ENCODE measurements at places on chromosomes 6 and 20.

DNA sequence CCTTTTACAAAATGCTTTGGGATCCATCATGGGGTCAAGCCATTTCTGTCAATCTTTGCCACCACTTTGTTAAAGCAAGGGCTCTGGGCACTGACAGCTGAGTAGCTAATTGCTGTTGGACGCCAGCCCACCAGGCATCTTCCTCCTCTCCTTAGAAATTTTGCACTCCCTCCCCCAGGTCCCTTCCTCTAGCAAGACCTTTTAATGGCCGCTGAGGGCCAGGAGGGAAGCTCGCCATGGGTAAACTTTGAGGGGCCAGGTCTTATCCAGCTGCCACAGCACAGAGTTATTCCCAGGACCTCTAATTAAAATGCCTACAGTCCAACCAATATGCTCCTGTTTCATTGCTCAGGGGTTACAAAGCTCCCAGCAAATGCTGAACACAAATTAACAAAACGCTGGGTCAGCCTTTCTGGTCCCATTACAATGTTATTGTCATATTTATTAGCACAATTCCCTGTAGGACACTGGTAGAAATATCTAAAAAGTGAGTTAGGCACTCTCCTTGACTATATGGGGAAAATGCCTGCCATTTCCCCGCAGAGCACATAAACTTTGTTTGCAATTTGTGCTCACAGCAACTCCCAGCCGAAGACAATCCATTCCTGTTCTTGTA is 16.8 kb downstream of the SCML4 start:
- DNase-seq = no peak

- DNase-seq = no peak
Measured at GRCh38 chr6:86192123-86192522, 549.4 kb upstream of the SYNCRIP start.

GRCh38 chr6:46690911-46691451 is 3.3 kb downstream of the TDRD6 start:
- no peak for DNase-seq

DNA sequence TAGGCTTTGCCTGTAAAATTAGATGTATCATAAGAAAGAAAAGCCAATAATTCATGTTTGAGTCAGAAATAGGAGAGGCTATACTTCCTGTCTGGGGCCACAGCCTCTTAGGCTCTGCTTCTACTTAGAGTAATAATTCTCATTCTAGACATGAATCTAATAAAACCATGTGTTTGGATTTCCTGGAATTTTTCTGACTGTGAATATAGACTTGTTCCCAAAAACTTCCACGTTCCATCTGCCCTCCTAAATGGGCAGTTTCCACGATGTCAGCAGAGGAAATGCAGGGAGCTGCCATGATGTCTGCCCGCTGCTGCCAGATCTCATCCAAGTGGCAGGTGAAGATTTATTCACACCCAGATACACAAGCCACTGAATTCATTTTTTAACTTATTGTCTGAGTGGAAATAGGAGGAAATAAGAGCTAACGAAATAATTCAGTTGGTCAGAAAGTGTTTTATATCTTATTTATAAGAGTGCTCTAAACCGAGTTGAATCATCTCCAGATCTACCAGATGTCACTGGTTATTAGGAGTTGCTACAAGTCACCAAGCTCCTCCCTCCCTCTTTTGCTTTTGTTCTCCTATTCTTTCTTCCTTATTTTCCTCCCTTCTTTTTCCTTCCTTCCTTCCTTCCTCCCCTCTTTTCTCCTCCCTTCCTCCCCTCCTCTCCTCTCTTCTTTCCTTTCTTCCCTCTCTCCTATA is 69.3 kb downstream of the ALDH8A1 start:
- no peak for DNase-seq

DNA sequence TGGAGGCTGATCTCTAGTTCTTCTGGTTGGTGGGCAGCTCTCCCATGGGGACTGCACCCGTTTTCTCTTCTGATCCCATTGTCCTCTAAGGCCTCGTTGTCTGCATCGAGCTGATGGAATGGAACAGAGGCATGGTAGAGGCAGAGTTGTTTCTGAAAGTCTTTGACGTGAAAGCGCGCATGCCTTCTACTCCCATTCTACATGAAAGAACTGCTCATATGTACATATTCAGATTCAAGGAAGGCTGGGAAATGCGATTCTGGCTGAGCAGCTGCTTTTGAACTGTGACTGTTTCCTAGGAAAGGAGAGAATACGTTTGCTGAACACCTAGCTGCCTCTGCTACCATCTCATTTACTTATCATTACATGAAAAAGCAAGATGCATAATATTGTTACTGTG is 815.2 kb downstream of the QKI start:
- no peak for DNase-seq

GRCh38 chr6:162184465-162184864 is 543.1 kb downstream of the PRKN start:
- peak; percentile 37 for DNase-seq

DNA sequence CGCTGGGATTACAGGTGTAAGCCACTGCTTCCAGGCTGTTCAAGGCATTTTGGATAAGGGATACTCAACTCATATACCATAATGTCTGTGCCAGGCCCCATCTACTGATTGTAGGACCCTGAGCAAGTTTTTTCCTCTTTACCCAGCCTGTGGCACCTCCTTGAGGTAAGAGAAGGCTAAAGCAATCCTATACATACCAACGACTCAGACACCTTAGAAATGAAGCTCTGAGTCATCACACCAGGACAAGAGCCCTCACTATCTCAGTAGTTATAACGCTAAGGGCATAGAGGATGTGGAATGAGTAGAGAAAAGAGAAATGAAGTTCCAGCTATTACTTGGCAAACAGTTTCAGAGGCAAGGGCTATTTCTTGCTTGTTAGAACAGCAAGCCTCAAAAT is 16.9 kb downstream of the NDRG3 start:
- peak; percentile 10 for DNase-seq

GRCh38 chr6:140540743-140541142 is 1166.3 kb upstream of the CITED2 start:
- DNase-seq = no peak

- DNase-seq = no peak
Measured at GRCh38 chr20:48711696-48712464, 115.9 kb downstream of the PREX1 start.

DNA sequence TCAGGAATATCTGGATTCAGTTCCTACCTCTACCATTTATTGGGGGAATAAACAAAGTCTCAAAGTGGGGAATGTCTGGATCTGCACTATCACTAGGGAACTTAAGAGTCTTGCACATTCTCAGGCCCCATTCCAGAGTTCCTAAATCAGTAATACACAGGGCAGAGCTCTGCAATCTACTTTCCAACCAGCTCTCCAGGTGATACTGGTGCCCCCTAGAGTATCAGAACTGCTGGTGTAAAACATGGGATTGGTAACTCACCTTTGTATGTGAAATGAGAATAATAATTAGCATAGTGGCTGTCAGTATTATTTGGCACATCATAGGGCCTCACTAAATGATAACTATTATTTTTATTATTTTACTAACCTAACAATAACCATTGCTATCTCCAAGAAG is 278.8 kb upstream of the IMPG1 start:
- no peak for DNase-seq

- DNase-seq = peak; percentile 99
Measured at GRCh38 chr6:155314092-155314772, at the start of gene TFB1M. Gene TFB1M (minus strand): TSS chr6:155314484. CDS start chr6:155314428, 56 bp downstream.

GRCh38 chr6:24959319-24959718 is 23.6 kb upstream of the RIPOR2 start:
- no peak for DNase-seq

GRCh38 chr6:41713650-41714291 is 21.6 kb downstream of the TFEB start:
- DNase-seq = no peak

DNA sequence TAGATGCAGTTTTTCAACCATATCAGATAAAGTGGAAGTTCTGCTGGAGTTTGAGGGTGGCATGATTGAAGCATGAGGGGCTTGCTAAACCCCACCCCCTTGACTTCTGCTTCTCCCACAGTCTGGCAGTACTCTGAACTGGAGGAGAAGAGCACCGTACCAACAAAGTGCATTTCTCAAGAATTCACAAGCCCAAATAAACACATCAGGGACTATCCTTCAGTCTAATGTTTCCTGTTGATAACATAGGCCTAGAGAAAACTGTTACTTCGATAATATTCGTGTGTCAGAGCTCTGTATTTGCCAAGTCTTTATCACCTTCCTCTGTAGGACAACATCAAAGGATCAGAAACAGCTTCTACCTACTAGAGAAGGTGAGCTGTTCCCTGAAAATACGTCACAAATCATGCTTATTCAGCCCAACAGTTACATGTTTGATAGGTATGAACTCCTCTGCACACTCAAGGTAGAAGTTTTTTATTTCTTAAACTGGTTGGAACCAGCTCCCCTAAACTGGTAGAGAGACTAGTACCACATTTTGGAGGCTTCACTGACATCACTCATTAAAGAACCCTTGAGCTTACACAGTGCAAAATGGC is 153.2 kb upstream of the PRND start:
- no peak for DNase-seq

DNA sequence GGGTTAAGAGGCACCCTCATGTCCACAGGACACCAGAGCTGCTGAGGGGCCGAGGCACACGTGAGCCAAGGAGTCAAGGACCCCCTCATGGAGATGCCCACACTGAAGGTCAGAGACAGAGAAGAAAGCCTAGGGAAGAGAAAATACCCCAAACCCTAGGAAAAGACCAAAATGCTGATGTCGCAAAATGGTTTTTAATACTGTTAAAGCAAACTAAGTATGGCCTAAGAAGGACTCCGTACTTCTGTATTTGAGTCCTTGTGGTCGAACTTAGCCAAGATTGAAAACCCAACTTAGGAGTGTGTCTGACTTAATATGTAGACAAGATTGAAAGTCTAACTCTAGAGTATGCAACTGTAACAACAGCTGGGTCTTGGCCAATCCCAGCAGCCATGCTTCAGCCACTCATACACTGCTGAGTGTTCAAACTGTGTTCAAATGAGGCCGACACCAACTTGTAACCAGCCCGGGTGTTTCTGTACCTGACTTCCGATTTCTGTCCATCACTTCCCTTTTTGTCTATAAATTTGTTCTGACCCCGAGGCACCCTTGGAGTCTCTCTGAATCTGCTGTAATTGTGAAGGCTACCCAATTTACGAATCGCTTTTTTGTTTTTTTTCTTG is 92.6 kb upstream of the AGPAT4 start:
- DNase-seq = peak; percentile 35

- no peak for DNase-seq
Measured at GRCh38 chr6:1390133-1390945, 963 bp downstream of the FOXF2 start.

- DNase-seq = no peak
Measured at GRCh38 chr6:25336996-25337395, 57.8 kb downstream of the CARMIL1 start.

- no peak for DNase-seq
Measured at GRCh38 chr6:24307881-24308280, 50.0 kb downstream of the DCDC2 start.

DNA sequence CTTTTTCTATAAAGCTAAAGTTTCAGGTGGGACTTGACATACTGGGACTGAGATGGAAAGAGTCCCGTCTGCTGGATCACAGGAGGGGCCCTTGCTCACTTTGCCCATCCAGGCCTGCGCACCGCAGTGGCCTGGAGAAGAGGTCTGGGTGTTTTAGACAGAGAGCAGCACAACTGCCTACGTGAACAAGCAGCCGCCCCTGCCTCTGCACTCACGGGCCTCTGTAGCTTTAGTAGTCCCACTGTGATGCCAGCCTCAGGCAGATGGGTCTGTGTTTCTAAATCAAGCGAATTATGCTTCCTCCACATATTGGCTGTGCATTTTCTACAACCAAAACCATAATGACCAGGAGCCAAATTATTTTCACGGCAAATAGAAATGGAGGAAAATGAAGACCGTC is 184.8 kb upstream of the FOXQ1 start:
- DNase-seq = no peak

- no peak for DNase-seq
Measured at GRCh38 chr20:9977629-9978028, 57.2 kb upstream of the ANKEF1 start.

- peak; percentile 53 for DNase-seq
Measured at GRCh38 chr20:46361381-46361780, 45.0 kb downstream of the ELMO2 start.

- DNase-seq = no peak
Measured at GRCh38 chr6:159826968-159827647, 27.0 kb downstream of the PNLDC1 start.

DNA sequence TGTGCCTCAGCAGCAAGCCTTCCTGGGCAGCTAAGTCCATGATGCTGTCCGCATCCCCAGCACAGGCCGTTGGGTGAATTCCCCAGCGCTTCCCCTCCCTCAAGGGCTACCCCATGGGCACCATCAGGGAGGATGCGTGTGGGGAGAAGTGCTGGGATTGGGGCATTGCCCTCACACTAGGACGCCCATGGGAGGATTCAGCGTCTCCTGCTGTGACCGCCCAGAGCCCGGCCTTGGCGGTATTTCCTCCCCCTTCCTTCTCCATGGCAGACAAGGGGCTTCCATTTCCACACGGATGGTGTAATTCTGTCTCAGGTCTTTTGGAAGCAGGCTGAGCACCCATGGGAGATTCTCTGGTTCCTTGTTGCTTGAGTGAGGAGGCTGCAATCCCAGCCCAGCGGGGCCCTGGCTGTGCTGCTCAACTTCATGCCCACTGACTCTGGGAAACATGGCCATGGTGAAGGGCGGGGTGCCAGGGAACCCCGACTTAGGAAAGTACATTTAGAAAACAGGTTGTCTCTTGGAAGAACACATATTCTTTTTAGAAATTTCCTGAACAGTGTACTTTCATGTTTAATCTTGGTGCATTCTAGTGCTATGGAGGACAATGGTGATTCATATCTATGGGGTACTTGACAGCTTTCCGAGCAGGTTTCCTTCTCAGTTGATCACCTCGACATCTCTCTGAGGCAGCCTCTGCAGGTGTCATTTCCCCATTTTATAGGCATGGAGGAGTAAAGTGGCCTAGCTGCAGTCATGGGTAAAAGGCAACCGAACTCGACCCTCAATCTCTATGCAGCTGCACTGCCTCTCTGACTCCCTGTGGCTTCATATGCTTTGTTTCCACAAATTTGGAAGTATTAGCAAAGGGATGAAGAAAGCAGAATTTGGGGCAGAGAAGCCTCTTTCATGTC is 178.2 kb upstream of the CST7 start:
- DNase-seq = no peak

GRCh38 chr6:129686941-129687627 is 22.9 kb downstream of the ARHGAP18 start:
- DNase-seq = peak; percentile 57

- no peak for DNase-seq
Measured at GRCh38 chr6:165181951-165182414, 127.4 kb downstream of the C6orf118 start.

GRCh38 chr6:45921691-45922281 is 93.9 kb downstream of the CLIC5 start:
- DNase-seq = no peak

- DNase-seq = no peak
Measured at GRCh38 chr6:114009192-114009591, 38.2 kb upstream of the HDAC2 start.

DNA sequence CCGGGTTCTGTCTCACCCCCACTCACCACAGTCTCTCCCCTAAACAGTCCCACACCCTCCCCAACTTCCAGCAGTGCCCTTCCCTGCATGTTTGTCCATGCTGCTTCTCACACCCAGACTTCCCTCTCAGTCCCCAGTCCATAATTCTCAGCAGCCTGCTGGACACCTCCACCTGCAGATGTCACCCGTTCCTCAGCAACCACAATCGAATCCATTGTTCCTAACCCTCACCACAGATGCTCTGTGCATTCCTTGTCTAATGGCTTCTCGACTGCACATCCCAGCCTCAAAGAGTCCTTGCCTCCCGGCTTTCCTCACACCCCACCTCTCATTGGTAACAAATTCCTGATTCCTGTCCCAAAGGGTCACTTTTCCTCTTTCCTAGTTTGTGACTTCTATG is 55.6 kb downstream of the GOPC start:
- no peak for DNase-seq

Data from CD4-positive, alpha-beta T cell treated with Interleukin-1 beta for 1 hour (primary cell).